Psoas muscle (tissue), 8 donors: ENCODE measurements at places on chromosomes 4 and X. TPM values are rescaled to one million over a fixed set of nuclear protein-coding genes. Genes with fewer than 3 reads are reported as not detected.

- no peak for DNase-seq
Observed at GRCh38 chr4:85092536-85092935, 126.0 kb upstream of the WDFY3 start.

- no peak for DNase-seq
Observed at GRCh38 chr4:80042821-80043220, 30.2 kb downstream of the ANTXR2 start.

DNA sequence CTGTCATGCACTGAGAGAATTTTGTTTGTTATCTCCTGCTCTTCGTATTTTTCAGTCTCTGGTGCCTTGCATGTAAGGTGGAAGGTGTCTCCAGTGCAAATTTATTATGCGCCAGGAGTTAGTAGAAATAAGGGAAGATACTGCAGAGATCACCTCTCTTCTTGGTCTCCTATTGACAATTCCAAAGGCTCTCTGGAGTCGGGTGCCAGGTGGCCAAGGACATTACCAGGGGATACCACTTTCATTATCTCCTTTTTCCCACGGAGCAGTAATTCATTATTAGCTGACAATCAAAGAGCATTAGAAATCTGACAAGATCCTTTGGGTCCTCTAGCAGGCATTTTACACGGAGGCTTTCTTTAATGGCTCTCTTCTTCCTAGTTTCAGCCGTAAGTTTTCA, 26.0 kb downstream of the ADD1 start:
- DNase-seq, result no peak

- no peak for DNase-seq
Observed at GRCh38 chr4:2168469-2169319, 73.2 kb downstream of the HAUS3 start.

DNA sequence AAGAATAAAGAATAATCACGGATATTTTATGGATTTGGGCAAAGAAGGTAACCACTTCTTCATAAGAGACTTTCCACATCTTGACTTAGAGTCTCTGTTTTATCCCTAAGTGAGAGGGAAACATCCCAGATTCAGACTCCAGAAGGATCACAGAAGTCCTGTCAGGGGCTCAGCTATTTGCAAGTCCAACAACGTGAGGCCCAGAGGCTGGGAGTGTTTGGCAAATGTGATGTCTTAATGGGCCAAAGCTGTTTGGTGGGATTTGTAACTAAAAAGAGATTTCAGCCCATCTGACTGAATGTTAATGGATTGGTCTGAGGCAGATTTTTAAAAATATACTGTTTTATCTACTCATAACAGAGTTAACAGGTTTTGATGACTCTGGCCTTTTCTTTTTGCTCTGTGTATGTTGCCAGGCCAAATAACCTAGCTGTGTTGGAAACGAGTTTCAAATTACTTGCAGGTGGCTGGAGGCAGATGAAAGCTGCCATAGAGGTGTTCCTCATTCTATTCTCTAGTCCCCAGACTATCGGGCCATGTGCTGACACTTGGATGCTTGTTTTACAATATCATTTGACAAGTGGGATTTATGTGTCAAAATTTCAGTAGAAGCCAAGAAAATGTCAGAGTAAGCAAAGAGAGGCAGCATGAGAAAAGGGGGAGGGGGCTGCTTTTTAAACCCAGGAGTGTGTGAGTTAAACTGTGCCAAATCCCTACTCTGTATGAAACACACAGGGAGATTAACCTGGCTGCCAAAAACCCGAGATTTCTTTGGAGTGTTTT, 330.9 kb downstream of the DCHS2 start:
- DNase-seq, result no peak

- DNase-seq, result no peak
Observed at GRCh38 chrX:31705816-31706215, 634.0 kb upstream of the FTHL17 start.

DNA sequence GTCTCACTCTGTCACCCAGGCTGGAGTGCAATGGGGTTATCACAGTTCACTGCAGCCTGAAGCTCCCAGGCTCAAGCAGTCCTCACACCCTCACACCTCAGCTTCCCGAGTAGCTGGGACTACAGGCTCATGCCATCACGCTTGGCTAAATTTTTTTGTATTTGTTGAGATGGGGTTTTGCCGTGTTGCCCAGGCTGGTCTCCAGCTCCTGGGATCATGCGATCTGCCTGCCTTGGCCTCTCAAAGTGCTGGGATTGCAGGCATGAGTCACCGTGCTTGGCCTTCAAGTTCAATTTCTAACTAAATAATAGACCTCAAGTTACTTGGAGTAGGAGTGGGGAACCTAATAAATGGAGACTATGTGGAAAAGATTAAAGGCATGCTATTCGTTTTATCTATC, 48.9 kb downstream of the MND1 start:
- peak; percentile 55 for DNase-seq

DNA sequence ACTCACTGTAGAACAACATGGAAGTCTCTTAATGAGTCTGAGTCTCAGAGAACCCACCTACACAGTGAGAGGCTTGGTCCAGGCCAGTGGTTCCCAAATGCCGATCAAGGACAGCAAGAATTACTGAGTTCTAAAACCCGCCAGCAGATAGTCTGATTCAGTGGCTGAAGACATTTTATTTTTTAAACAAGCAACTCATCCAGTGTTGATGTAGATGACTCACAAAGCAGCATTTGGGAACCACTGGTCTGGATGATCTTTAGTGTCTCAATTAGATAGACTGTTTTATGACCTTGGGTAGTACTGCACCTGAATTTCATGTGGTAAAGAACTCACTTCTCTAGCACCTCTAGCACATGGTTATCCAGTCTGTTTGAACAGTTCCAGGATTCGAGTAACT, 193.6 kb downstream of the FBXW7 start:
- no peak for DNase-seq

- no peak for DNase-seq
Observed at GRCh38 chrX:153924149-153924861, 1.8 kb downstream of the ARHGAP4 start.

The CSAG2 gene
- not detected for total RNA-seq

DNA sequence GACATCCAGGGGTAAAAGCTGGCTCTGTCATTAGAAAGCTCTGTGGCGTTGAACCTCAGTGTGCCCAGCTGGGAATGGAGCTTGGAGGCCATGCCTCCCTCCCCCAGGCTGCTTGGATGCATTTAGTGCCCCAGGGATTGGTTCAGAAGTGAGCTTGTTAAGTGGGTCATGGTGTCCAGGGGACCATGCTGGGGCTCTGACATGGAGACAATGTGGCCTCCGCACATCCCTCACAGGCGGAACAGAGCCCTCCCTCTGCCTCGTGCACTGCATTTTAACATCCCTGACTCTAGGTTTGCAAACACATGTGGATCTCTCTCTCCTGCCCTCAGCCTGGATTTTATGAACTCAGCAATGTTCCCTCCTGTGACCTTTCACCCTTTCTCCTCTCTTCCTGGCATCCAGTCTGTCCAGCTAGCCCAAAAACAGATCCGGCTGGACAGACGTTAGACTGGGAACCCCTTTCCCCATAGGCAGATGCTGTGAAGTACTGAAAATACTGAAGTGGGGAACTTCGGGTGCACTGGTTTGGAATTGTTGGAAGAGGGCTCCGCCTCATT, 81.5 kb downstream of the SORCS2 start:
- DNase-seq, result no peak

DNA sequence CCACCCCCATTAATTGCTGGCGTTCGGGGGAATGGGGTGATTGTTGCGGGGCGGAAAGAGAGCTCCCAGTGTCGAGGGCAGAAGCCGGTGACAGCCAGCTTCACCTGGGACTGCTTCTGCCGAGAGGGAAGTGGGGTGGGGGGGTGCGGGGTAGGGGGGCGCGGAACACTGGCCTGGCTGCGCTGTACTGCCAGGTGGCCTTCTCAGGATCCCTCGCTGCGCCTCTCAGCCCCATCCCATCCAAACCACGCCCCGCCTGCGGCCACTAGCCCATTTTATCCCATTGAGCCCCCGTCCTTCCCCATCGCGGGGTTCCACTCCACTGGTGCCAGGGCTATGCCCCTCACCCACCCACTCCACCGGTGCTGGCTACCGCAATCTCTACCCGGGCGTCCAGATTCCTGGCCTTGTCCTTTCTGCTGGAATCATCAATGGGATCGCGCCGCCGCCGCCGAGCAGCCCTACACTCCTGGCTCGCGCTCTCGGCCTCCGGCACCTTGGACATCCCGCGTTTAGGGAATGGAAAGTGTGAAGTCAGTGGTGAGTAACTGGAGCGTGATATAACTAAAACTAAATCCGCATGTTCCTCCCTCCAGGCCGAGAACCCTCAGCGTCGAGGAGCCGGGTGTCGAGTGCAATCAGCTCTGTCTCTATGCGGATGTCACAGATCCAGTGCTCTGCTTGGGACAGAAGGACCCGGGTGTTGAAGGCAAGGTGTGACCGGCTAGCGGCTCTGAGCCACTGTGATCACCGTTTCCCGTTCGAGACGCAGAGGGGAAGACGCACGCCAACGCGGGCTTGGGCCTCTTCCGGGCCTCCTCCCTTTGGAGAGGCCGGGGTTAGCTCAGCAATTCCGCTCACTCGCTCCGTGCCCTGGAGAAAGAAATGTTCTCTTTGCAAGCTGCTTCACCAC, 20.5 kb downstream of the NKX3-2 start:
- no peak for DNase-seq

DNA sequence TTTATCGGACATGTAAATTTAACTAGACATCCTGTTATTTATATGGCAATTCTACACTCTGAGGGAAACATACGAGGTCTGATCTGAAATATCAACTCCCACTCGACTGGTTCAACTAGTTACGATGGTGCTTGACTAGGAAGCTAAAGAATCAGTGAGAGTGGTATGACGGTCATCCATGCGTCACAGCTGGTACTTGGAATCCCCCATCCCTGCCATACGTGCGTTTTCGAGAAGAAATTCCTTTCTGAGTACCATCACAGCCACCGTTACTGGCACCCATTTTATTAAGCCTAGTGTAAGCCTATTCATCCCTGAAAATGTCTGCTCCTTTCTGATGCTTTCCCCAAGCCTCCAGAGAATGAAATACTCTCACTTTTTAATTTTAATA, 695 bp upstream of the PIGA start:
- no peak for DNase-seq

DNA sequence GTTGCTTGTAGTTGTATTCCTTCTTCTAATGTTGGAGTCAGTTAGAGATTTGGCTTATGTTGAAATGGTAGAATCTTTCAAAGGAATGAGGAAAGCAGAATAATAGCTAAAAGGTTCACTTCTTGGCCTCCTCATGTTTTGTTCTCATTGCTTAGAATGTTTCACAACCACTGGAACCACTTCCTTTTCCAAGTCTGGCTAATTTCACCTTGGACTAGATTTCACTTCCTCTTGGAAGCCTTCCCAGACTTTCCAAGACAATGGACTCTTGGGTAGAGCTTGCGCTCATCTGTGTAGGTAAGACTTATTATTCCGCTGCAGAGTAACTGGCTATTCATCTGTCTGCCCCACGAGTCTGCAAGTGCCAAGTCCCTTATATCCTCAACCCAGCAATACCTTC, 8.3 kb downstream of the SPATA18 start:
- DNase-seq, result no peak

- no peak for DNase-seq
Observed at GRCh38 chr4:121736735-121737351, 28.1 kb downstream of the SMIM43 start.

The RASSF6 gene
- total RNA-seq, result not detected

- no peak for DNase-seq
Observed at GRCh38 chr4:58166490-58166889, 1056.3 kb upstream of the IGFBP7 start.

DNA sequence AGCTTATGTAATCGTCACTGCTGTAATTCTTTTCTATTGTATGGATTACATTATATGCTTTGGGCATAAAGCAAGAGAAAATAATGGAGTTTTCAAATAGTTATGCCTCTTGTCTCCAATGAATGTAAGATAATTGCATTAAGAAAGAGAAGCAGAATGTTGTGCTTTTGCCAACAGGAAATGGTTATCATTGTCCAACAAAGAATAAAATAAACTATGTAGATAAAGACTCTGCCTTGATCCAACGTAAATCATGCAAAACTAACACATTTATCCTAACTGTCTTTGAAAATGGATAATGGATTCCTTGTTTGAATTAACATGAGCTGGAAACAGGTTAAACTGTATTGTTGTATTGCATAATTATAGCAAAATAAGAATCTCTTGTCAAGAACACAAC, 1709.0 kb downstream of the PCDH7 start:
- DNase-seq, result no peak

- no peak for DNase-seq
Observed at GRCh38 chrX:23524467-23524866, 142.8 kb upstream of the PRDX4 start.

The RHOXF2 gene
- total RNA-seq, result not detected

The POF1B gene
- total RNA-seq, result not detected

- DNase-seq, result no peak
Observed at GRCh38 chrX:93419642-93420041, 253.7 kb downstream of the NAP1L3 start.

DNA sequence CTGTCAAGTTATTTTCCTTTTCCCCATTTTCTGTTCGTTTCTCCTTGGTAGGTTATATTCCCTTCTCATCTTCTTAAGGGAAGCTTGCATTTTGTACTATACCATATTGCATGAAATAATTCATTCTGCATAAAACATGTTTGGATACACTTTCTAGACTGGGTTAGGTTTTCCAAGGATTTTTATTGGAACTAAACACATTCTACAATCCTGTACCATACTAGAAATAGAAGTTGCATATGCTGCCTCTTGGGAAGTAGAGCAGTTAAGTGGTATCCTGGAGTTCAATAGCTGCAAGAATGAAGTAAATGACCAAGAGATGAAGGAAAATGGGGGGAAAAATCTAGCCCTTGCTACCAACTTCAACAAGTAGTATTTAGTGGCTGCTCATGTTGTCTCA, 393.7 kb upstream of the SLIT2 start:
- no peak for DNase-seq

The VCX gene
- not detected for total RNA-seq

DNA sequence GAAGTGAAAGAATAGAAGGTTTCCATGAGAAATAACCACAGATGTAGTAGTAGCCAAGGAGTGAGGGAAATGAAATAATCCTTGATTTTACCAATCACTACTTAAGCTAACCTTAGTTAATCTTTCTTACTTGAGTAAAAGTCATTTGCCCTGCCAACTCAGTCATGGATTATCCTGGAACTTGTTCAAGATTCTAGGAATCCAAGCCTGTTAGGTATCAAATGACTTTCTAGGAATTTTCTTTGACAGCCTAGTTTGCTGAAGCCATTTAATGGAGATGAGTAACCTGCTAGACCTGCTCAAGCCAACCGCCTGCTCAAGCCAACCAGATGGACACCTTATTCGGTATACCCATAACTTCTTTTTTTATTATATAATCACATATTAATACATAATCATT, 180.5 kb downstream of the KLHL13 start:
- DNase-seq, result no peak

DNA sequence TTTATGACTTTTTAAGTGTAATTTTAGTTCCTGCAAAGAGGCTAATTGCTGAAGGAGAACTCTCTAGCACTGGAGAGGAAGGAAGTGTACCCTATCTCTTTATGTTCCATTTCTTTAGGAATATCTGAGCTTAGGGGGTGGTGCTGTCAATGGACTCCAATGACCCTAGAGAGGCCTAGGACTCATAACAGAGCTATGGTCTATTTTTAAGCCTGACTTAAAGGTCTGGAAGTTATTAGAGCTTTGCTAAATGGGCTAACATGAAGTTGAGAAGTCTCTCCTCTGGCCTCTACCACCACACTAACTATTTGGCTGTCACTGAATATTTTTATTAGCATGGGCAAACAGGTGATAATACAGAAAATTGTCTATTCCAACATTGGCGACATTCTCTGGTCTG, 152.2 kb downstream of the SPATA18 start:
- no peak for DNase-seq
